ENCODE measurements at places on chromosomes 2 and 18.
A peak's percentile ranks its signal among the peaks of the same experiment; 100 is the strongest.

GRCh38 chr2:40279001-40279400 lies 172.9 kb downstream of the SLC8A1 start:
- no peak for DNase-seq

DNA sequence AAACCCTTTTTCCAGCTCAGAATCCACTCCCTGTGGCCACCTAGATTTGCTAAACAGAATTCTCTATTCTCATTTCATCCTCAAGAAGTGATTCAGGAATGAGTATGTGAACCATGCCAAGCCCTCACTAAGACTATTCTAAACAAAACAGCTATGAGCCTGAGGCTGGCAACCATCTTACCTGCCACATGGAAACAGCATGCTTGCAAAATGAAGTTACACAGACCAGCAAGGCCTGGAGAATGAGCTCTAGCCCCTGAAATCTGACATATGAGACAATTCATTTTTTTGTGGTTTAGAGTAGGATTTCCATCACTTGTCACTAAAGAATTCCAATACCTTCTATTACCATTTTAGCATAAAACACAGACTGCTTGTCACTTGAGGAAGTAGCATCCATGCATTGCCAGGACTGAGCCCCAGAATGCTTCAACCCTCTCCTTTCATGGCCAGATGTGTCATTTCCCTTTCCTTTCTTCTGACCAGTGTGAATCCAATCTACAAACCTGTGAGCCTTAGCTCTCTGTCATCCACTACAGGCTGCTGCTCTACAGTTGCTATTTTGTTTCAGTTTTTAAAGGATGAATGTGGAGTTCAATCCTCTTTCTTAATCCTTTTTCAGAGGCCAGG lies 744.3 kb upstream of the ACVR2A start:
- DNase-seq: no peak

DNA sequence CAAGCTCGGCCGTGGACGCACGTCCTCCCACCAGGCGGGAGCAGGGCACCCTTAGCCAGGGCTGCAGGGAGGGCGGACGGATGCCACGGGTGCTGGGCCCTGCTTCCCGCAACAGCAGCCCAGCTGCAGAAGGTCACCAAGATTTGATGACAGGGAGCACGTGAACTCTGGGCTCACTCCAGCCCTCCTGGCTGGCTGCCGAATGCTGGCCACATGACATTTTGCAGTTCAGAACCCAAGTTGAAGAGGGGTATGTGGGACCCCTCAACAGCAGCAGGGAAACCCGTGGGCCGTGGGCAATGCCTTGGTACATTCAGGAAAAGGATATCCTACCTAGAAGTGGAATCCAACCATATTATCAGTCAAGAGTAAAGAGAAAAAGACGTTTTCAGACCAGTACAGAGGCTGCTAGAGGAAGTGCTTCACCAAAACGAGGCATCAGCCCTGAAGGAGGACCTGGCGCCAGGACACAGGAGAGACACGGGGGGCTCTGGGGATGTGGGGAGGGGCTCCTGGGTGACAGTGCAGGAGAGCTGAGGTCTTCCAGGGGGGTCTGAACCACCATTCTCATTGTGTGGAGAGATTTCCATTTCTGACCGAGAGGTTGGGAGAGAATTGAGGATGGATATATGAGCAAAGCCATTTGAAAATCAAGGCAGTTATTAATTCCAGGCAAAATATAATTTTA lies 107.4 kb upstream of the CTDP1 start:
- DNase-seq: no peak

- DNase-seq: no peak
Measured at GRCh38 chr2:202545523-202545922, 89.2 kb upstream of the FAM117B start.

- no peak for DNase-seq
Measured at GRCh38 chr2:3451926-3452671, 67.2 kb downstream of the ADI1 start.

DNA sequence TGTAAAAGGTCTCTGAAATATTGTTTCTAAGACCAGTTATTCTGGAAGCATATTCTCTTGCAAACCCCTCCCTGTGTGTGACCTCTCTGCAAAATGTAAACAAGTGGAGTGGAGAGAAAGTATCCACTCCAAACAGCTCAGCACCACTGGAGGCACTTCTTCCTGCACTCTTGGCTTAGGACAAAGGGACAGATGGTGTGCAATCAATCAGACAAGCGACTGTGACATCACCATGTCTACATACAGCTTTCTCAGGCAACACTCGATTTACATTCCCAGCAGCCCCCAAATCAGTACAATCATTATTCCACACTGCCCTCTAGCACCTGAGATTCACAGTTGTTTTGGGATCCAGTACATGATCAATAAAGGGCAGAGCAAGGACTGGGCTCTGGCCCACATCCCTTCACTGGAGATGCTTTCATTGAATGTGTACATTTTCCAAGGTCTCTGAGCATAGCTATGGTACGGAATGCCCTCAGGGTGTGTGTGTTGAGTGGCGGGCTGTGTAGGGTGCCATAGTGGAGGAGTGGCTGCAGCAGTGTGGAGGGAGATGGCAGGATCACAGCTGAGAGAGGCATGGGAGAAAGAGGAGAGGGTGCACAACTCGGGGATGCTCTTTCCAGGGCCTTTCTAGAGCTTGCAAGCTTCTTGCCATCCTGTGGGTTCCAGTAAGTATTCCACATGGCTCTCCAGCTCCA lies 311.8 kb upstream of the ST6GAL2 start:
- no peak for DNase-seq

DNA sequence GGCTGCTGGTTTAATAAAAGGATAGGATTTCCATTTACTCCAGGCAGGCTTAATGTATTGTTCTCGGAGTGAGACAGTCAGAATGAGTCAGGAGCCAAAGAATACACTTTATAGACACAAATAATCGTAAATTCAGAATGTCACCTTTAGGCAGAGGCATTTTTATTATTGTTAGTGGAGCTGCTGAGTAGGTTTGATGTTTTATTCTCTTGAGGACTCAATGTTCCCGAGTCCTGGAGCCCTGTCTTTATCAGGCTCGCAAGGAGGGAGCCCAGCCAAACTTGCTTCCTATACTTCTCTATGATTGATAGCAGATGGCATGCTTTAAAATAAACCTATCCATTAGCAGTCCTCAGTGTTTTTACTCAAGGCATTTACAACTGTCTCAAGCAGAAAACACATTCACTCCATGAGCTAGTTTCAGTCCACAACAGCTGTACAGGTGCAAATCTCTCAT lies 492.3 kb upstream of the ZEB2 start:
- peak; percentile 90 for DNase-seq

DNA sequence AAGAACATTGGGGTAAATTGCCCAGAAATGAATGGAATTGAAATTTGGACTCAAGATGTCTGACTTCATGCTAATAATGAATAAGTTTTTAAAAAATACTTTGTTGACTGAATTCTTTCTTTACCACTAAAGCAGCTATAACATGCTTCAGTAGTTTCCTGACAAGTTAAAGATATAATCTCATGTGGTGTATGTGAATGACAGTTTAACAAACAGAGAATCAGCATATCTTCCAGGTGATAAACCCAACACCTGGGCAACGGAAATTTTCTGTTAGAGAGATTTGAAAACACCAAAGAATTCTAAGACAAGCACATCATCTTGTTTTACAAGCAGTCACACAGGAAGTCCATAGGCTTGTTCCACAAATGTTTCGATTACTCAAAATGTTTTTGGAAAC lies 372.6 kb upstream of the VRK2 start:
- no peak for DNase-seq

DNA sequence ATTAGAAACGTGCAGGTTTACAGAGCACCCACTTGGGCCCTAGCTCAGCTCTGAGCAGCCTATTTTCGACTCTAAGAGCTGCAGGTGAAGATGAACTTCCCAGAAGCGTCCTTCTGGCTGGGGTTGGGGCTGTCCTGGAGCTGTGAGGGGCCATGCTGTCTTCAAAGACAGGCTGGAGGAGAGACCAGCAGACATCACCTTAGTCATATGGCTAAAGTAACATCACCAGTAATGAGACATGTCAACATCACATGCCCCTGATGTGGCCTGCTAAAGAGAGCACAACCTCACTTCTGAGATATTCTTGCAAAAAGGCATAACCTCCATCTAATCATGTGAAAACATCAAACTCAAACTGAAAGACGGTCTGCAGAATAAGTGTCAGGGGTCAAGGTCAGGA lies 87.2 kb upstream of the ZNF532 start:
- no peak for DNase-seq

DNA sequence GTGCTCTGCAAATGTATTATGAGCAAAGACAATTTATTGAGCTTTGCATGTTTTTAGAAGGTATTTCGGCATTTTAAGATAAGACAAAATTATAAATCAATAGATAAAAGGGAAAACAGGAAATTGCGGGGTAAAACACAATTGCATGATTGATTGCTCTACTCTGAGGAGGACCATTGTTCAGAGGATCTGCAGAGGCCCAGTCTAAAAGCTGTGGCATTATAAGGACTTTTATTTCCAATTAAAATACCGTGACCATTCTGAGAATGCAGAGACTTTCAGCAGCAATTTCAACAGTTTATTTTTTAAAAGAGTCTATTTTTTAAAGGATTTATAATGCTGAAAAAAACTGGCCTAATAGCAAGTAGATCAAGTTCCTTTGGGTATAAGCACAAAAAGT lies 62.0 kb downstream of the TPGS2 start:
- no peak for DNase-seq

GRCh38 chr2:215454519-215455246 lies 18.8 kb upstream of the FN1 start:
- no peak for DNase-seq

GRCh38 chr2:210461401-210461800 lies 15.2 kb downstream of the LANCL1 start:
- DNase-seq: no peak

DNA sequence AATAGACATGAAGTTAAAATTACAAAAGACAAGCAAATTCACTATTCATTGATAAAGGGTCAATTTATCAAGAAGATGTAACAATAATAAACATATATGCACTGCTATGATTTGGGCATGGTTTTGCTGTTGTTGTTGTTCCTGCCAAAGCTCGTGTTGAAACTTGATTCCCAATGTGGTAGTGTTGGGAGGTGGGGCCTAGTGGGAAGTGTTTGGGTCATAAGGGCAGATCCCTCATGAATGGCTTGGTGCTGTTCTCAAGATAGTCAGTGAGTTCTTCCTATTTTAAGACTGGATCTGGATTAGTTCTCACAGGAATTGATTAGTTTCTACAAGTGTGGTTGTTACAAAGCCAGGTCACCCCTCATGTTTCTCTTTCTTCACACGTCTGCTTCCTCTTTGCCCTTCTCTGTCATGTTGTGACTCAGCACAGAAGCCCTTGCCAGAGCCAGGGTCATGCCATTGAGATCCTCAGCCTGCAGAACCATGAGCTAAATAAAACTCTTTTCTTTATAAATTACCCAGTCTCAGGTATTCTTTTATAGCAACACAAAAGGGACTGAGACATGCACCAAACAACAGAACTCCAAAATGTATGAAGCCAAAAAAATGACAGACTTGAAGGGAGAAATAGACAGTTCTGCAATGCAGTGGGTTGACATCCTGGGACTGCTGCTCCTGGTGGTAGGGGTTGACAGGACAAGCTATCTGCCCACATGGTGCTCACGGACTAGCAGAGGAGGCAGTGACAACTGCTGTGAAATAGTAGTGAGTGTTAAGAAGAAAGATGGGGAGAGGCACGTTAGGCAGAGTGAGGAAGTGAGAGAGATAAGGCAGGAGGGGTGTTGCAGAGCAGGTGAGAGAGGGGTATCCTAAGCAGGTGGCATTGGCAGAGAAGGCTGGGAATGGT lies 18.6 kb upstream of the SKA1 start:
- DNase-seq: no peak

DNA sequence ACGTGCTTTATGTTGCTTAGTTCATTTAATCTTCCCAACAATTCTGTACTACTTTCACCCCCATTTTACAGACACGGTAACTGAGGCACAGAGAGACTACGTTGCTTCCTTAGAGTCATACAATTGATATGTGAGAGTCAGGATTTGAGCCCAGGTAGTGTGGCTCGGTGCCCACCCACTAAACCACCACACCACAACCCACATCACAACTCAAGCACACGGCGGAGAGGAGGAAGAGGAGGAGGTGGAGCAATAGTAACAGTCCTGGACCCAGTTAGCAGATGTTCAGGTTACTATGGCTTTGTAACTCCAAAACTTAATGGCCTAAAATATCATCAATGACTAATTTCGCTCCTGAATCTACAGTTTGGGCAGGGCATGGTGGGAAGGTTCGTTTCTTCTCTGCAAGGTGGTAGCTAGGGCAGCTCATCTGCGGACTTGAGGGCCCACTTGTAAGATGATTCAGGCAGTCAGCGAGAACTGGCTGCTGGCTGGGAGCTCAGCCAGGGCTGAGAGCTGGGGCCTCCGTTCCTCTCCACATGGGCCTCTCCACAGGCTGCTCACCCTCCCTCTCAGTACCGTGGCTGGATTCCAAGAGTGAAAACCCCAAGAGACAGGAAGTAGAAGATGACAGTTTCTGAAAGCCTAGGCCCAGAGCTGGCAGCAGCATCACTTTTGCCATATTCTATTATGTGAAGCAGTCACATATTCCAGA lies 167.1 kb downstream of the ZFP36L2 start:
- DNase-seq: peak; percentile 89

DNA sequence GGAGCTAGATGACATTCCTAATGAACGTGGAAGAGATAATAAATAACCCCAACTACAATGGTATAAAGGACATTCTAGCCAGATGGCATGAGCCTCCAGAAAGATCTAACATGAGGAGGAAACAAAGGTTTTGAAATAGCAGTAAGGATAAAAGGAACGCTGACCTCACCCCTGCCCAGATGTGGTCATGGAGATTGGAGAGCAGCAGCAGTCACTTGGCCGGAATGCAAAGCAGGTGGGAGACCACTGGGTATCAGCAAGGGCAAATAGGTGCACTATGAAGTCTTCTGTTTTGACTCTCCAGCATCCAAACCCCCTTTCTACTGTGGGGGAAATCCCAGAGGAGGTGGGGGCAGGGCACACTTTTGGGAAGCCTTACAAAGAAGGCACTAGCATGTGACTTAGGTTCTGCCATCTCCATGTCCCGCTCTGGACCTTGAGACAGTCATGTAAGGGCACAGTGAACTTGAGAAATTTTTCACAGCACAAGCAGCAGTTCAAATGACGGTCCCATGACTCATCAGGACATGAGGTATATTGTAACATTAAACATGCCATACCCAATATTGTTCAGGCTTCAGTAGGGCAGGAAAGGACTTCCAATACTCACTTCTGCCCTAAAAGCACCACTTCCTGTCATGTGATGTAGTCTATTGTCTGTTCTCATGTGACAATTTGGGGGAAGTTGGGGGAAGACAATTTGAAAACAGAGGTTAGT lies 55.2 kb downstream of the METTL4 start:
- DNase-seq: peak; percentile 87

- no peak for DNase-seq
Measured at GRCh38 chr18:56221195-56222065, 417.0 kb downstream of the TXNL1 start.

Measured in skeletal muscle cell (primary cell).